Effector memory CD4-positive, alpha-beta T cell (primary cell): ENCODE measurements at places on chromosomes 7 and 10.

DNA sequence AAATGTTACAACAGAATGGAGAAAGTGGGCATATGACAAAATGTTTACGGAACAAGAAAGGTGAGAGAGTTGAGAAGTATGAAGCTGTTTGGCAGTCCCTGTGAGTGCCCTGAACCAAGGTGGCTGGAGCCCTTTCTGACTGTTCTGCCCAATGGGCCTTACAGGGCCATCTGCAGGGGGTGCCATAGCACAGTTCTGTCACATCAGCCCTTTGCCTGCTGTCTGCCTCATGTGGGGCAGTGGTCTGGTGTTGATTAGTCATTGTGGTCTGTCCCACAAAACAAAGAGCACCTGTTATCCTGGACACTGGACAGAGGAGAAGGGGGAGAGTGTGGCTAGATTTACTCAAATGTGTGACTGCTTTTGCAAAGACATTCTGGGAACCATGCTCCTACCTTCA lies 51.5 kb upstream of the OSBPL3 start:
- DNase-seq: no peak

GRCh38 chr10:35699848-35700486 lies 57.9 kb upstream of the FZD8 start:
- no peak for DNase-seq

DNA sequence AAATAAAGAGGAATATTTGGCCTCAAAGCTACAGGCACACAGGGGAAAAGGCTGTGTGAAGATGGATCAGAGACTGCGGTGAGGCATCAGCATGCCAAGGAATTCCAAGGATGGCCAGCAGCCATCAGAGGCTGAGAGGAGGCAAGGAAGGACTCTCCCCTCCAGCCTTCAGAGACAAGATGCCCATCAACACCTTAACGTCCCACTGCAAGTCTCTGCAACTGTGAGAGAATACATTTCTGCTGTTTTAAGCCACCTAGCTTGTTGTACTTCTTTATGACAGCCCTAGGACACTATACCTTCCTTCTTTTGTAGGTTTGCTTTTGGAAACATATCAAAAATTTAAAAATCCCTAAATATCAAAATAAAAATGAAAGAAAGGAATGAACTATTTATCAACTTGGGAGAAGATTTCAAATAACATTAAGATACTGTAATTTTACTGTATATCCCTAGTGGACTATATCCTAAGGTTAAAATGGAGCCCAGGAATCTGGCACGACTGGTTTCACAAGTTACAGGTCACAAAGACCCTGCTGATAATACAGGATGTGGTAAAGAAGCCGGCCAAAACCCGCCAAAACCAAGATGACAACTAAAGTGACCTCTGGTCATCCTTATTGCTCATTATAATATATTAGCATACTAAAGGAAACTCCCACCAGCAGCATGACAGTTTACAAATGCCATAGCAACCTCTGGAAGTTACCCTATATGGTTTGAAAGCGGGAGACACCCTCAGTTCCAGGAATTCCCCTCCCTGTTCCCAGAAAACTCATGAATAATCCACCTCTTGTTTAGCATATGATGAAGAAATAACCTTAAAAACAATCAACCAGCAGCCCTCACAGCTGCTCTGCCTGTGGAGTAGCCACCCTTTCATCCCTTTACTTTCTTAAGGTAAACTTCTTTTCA lies 185.2 kb downstream of the AVL9 start:
- no peak for DNase-seq

- no peak for DNase-seq
Observed at GRCh38 chr10:116324951-116325635, 845 bp downstream of the CCDC172 start.

DNA sequence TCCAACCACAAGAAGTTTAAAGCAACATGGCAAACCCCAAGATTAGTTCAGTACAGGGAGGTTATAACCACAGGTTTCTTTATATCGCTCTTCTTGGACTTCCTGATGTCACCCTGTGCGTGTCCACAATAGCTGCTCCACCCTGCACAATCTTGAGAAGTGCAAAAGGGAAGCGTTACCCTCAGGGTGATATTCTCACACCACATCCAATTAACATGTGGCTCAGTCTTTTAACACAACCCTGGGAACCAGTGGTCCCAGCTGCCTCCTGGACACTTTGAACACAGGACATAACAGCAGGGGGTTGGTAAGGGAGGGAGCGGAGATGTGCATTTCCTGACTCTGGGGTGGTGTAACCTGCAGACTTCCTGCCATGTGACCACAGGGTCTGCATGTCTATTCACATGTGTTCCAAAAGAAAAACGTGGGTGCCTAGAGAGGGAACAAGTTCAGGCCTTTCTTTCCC lies 64.6 kb downstream of the GSAP start:
- peak; percentile 24 for DNase-seq

DNA sequence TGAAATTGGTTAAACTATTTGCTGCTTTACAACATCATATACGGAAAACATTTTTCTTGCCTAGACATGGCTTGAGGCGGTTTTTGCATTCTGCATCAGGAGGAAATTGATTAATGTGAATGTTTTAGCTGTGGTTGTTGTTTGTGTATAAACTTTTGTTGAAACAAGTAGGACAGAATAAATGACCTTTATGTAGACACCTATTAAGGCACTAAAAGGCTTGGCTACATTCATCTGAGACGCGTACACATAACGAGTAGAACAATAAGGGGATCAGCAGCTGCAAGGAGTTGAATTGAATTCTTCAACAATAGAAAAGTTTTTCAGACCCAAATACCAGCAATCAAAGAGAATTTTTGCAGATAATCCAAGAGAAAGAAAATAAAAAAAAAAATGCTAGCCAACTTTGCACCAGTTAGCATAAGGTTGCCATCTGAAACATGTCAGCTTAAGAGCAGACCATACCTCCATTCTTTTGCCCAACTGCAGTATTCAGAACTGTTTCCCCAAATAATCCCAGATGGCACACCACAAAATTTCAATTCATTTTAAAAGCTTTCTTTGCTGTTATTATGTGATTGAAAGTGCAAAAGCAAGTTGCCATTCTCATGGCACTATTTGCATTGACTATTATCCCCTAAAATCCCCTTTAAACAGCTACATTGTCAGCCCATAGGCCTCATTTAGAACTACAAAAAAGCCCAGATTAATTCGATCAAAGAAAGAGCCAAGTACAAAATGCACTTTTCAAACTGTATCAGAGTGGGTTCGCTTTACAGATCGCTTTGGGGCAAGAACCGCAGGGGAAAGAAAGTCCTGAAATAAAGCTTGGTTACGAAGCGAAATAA lies 49.6 kb downstream of the GCC1 start:
- DNase-seq: no peak

DNA sequence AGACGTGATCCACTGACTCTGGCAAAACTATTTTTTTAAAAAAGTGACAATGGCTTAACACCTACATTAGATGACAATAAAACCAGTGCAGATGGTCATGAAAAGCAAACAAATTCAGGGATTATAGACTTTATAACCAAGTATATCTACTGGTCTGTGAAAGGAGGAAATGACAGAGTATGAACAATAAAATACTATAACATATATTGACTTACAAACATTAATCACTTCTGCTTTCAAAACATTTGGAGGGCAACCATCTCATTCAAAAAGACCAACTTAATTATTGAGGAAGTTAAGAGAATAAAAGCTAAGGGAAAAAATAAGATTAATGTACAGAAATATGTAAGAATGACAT lies 34.8 kb downstream of the JMJD1C start:
- DNase-seq: no peak

- no peak for DNase-seq
Observed at GRCh38 chr10:126278851-126279250, 109.4 kb downstream of the ADAM12 start.

DNA sequence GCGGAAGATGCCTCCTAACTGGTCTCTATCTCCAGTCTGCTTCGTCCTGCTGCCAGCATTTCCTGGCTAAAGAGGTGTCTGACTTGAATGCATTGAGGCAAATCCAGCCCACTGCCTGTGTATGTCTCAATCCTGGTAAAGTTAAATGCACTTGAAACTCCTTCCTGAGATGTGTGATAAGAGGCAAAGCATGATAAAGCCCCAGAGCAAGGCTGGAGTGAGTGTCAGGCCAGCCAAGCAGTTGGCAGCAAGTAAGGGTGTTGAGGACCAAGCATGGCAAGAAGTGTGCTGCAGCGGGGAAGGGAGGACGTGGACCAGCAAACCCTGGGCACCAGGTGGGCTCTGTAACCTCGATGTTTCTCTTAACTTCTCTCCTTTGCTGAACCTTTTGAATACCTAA lies 29.1 kb downstream of the LRRC18 start:
- no peak for DNase-seq
